ENCODE measurements at places on chromosomes 13 and 19.

- DNase-seq, result no peak
Observed at GRCh38 chr13:71577127-71577526, 289.9 kb downstream of the DACH1 start.

DNA sequence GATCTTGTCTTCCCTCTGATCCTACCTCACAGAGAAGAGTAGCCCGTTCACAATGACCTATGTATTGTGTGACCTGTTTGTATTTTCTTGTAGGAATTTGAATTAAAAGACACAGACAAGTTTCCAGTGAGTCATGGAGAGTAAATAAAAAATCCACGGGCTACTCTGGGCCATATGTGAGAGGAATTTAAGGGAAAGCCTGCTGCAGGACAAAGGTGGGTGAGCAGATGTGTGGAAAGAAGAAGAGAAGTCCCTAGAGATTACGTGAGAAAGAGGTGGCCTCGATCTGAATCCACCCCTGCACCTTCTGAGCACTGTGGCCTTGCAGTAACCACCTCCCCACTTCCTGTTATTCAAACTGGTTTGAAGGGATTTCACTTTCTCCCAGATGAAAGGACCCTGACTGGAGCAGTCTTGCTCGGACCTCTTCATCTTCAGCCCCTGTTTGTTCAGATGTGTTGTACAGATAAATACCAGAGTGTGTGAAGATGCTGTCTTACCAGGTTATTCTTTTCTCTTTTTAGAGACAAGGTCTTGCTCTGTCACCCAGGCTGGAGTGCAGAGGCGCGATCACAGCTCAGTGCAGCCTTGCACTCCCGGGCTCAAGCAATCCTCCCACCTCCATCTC, 205.4 kb downstream of the PDS5B start:
- DNase-seq, result no peak

DNA sequence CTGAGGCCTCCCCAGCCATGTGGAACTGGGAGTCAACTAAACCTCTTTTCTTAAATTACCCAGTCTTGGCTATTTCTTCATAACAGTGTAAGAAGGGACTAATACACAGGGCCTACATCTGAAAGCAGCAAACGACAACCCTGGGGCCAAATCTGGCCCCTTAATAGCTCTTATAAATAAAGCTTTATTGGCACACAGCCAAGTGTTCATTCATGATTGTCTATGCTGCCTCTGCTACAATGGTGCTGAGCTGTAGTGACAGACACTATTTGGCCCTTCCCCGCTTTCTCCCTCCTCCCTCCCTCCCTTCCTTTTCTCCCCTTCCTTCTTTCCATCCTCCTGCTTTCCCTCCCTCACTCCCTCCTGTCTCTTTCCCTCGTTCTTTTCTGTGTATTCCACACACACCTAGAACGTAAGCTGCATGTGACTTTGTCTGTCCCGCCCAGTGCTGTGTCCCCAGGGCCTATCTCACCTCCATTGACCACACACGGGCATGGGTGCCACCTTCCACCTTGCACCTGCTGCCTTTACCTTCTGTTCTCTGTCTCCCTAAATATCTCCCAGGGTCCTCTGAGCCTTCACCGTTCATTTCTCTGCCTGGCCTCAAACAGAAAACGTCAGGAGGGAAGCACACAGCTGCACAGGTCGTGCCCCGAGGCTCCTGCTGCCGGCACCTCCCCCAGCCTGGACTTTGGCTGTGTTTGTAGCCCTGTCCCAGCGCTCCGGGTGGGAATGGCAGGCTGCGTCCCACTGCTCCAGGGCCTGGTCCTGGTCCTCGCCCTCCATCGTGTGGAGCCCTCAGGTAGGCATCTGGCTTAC, at the start of gene PROZ:
Gene PROZ, plus strand, starts transcription at position 720 of the 819 bp plus-strand sequence. Its CDS starts 13 bp downstream, at position 733.
- DNase-seq, result no peak

DNA sequence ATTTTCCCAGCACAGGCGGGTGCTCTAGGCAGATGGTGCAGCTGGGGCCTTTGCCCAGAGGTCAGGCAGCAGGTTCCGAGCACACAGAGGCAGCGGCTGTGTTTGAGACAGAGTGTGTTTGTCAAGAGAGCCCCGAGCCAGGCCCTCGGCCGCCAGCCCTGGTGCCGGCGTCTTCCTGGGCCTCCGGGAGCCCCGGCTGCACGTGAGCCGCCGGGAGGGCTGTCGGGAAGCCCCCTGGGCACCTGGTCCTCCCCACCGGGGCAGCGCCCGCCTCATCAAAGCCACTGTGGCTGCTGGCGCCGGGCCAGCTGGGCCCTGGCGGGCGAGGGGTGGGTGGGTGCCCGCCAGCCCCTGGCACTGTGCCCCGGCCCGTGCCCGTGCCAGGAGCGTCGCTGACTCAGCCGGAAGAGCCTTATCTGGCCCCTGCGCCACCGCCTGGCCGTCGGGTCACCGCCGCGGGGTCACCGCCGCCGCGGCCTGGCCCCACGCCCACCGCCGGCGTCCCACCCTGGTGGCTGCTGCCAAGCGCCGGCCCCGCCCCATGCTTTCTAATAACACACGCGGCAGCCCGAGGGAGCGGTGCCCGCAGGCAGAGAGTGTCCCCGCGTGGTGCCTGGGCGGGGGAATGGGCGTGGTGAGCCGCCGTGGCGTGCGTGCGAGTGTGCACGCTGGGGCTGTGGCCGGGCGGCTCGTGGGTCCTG, 14.9 kb downstream of the ARID3A start:
- DNase-seq, result peak; percentile 73

DNA sequence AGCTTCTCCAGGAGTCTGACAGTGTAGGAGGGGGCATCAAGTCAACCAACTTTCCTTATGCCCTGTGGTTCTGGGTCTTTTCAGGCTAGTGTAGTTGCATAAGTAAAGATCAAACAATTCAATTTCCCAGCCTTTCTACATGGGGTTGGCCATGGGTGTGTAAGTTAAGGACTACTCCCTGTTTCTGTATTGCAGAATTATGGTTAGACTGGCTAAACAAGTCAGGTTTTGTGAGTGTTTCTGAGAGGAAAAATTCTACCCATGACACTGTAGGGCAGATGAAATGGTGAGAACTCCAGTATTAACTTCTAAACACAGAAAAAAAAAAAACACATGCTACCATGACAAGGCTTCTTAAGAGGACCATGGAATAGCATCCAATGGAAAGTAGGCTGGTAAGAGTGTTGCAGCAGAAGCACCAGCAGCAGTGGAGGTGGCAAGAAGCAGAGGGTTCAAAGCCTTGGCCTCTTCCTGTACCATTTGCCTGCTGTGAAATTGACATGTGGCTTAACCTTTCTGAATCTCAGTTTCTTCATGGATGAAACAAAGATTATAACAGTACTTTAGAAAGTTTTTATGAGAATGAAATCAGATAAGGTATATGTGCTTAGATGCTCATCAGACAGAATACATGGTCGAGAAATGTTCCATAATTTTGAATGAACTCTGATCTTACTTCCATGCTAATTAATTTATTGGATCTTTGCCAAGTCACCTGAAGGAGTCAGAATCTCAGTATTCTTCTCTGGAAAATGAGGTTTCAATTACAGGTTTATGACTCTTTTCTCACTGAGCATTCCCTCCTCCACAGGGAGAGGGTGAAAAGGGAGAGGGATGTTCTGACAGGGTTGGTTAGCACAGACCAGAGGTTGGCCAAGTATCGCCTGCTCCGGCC, 11.4 kb upstream of the SCEL start:
- no peak for DNase-seq

- no peak for DNase-seq
Observed at GRCh38 chr13:92804346-92804745, 422.3 kb upstream of the GPC6 start.

- DNase-seq, result no peak
Observed at GRCh38 chr13:76775088-76775740, 111.0 kb downstream of the KCTD12 start.
